ENCODE measurements at places on chromosomes 4 and X. TPM values are rescaled to one million over a fixed set of nuclear protein-coding genes. Genes with fewer than 3 reads are reported as not detected.

Gene ATP11C
- polyA plus RNA-seq, result 37.5 TPM

- no peak for DNase-seq
These were observed 11.4 kb downstream of the EDNRA start for GRCh38 chr4:147492306-147492705.

DNA sequence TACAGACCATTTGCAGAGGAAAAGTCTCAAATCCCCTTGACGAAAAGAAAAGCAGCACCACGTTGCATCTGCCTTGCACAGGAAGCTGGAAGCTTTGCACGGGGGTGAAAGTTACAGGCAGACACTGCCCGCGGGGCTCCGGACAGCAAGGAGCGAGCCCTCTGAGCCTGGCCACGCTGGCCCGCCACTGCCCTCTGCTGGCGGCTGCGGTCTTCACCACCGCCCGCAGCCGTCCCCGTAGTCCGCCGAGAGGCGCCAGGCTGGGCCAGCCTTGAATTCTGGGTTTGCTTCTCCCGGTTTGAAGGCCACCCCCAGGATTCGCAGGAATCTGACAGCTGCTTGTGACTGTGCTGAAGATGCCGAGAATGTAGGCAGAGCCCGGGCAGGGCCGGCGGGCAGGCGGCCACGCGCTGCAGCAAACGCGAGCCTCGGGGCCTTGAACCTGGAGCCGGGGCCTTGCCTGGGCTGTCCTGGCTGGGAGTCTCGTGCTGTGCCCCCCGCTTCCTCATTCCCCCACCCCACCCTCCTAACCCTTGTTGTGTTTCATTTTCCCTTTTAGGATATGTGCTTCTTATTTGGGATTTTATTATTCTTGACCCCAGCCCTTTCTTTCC is 49.2 kb downstream of the ENPP6 start:
- DNase-seq, result peak; percentile 33

DNA sequence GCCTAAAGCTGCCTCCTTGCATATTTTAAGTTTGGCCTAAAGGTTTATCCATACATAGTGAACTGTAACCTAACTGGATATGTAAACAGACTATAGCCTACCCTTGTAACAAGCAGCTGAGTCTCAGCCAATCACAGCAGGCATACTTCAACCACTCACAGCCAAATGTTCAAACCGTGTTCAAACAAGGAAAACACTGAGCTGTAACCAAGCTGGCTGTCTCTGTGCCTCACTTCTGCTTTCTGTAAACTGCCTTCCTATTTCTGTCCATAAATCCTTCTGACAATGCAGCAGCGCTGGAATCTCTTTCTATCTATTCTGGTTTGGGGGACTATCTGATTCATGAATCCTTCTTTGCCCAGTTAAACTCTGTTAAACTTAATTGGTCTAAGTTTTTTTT is 16.4 kb downstream of the DSPP start:
- no peak for DNase-seq

Gene ADGRG4
- polyA plus RNA-seq, result not detected

Gene REPS2
- polyA plus RNA-seq, result 19.6 TPM
